NCI-H146 (cell line): ENCODE measurements at places on chromosomes 11 and 22.

DNA sequence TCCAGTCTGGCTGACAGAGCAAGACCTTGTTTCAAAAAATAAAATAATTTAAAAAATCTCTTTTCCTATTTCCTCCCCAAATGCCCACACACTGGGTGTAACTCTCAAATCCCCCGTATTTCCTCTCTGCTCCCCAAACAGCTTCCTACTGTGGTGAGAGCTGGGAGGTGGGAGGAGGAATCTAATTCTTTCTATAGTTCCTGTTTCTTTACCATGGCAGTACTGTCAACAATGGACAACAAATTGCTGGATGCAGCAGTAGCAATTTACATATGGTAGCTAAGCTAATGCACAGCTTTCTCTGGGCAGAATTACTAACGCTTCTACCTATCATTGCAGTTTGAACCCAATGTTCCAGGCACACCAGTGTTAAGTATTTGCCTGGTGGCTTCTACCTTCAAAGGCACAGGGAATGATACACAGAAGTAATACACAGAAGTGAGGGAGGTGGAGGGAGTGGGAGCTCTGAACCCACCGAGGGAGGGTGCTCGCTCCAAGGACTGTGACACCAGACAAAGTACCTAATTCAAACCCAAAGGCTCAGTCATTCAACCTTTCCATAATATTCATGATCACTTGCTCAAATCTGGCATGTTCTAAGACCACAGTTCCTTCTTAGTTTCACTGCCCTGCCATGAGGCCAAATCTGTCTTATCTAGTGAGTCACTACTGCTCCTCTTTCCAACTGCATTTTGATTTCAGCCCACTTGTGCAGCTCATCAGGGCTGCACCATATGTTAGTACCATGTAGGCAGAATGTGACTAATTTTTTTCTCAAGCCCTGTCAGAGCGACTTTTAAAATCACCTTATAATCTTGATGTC lies 37.9 kb downstream of the CELF1 start:
- DNase-seq = no peak

DNA sequence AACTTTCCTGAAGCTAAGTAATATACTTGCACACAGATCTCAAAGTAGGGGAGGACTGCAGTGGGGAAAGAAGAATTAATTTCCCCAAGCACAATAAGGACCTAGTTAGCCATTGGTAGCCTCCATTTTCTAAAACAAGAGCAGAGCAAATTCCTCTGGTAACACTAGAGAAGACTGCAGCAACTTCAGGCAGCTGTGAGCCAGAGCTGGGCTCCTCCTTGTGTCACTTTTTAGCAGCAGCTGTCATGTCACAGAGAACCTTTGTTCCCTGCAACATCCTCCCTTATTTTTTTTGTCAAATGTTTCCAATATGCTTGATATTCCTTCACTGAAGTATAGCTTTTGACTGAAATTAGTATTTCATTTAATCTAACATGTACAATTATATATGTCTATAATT lies 54.4 kb downstream of the RRAS2 start:
- DNase-seq = no peak

DNA sequence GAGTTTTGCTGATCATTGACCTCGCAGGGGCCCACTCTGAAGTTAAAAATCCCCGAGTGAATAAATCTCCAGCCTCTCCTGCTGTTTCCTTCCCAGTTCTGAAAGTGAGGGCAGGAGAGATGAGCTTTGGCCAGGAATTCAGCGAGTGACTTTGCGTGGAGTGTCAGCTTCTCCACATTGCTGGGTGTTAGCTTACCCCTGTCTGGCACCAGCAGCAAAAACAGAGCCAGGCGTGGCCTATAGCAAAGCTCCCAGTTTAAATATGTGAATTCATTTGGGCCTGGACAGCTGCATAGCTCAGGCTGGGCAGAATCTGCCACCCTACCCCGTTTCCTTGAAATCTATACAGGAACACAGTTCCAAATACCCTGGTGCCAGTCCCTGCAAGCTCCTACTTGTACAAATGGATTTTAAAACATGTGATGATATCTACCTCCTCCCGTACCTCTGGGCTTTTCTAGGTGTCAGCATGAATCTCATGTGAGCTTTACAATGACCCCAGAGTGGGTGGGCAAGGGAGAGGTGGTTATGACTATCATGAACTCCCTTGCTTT lies 25.6 kb downstream of the TIMP3 start:
- DNase-seq = no peak

- no peak for DNase-seq
These were observed 198.7 kb upstream of the MTMR2 start for GRCh38 chr11:96122601-96123074.

DNA sequence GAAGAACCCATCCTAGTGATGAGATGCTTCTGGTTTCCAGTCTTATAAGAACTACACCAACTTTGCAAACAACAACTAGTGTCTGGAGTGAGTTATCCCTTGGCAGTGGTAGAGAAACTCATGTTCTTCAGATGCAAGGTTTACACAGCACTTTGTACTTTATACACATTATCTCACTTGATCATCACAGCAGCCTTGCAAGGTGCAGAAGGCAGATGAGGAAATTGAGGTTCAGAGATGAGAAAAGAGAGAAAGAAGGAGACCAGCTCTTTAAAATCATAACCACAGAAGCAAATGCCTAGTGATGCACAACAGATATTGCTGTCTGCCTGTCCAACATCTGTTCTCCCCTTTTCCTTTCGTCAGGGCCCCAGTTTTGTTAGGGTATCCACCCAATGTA lies 16.7 kb upstream of the CD44 start:
- no peak for DNase-seq

DNA sequence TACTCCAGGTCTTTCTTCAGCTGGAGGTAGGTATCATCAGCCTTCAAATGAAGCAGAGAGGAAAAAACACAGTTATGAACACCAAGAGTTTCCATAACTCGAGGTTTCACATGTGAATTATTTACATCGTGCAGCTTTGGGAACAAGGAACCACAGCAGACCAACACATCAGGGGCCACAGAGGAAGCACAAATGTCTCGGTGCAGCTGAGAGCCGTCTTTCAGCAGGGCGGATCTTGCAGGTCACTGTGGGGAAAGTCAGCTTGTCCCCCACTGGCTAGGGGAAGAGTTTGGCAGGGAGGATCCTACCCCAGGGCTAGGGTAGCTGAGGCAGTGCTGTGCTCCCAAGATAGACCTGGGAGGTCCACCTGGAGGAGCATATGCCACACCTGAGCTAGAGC lies 74.7 kb downstream of the C11orf58 start:
- DNase-seq = no peak

DNA sequence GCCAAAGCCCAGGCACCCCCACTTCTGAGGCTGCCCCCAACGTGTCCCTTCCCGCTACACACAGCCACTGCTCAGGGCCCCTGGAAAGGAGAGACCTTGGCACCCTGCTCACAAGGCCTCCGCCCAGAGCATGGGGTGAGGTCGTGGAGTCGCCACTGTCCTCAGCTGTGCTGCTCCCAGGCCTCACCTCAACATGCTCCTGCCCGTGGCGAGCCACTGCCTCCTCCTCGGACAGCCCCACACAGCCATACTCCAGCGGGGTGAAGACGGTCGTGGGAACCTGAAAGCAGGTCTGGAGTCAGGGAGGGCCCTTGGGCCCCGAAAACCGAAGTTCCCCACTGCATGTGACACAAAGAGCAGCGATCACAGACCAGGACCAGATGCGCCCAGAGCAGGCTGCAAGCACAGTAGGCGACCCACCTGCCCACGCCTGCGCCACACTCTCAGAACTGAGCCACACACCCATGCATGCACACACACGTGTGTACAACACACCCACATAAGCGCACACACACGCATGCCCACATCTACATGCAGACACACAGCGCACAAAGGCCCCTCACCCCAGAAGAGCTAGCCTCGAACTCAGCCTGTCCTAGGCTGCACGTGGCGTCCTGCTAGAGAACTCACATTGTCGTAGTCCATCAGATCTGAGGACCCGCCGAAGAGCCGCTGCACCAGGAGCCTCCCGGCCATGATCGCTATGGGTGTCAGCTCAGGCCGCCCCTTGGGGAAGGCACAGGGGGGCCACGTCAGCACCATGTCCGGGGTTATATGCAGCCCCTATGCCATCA lies 25.5 kb upstream of the GNB1L start:
- no peak for DNase-seq
